Spinal cord (tissue), 10 donors: ENCODE measurements at places on chromosomes 5 and 9. TPM values are rescaled to one million over a fixed set of nuclear protein-coding genes. Genes with fewer than 3 reads are reported as not detected.
A peak's percentile ranks its signal among the peaks of the same experiment; 100 is the strongest.

DNA sequence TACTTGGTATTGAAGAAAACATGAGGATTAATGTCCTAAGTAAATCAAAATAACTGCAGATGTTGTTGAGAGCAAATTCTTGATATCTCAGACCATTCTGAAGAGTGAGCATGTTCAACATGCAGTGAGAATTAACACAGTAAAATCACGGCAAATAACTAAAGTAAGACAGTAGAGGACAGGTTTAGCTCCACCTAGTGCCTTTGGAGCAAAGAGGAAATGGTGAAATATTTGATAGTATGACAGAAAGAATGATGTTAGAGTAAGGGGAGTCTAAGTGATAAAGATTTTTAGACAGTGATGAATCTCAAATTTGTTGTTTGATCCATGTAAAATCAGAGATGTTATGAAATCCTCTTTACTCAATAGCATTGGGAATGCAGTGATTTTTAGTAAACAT lies 424.2 kb downstream of the TMEM161B start:
- DNase-seq = no peak

Gene GDNF
- total RNA-seq = 0.40 TPM

- DNase-seq = no peak
These were observed 41.5 kb downstream of the HMCN2 start for GRCh38 chr9:130306823-130307666.

DNA sequence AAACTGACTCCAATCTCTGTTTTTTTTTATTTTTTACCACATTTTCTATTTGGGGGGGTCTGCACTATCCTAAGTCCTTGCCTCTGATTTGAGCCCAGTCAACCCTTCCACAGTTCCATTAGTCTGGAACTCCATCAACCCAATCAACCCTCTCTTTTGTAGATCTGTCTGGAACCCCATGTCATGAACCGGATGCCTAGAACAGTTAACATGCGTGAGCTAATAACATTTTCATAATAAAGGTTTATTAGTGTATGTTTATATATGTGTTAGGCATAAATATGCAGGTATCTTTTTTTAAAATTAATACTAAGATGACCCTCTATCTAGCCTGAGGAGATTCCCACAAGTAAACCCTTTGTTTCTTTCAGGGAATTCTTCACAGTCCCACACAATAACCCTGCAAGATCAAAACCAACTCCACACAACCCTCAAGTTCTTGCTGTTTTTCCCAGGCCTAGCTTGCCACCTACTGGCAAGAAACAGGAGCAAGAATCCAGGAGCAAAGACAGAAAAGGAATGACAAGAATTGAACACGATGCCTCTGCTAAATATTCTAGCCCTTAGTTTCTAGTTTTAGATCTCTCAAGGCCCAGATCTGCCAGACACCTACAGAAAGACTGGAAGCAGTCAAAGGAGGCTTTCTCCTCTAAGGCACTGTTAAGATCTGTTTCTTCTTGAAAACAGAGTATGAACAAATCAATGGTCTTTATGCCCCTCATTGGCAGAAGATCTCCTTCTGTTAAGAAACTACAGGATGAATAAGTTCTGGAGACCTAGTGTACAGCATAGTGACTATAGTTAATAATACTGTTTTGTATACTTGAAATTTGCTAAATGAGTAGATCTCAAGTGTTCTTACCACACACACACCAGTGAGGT lies 100.4 kb downstream of the TRIM36 start:
- DNase-seq = peak; percentile 95

Gene PCDHB4
- total RNA-seq = 3.2 TPM

DNA sequence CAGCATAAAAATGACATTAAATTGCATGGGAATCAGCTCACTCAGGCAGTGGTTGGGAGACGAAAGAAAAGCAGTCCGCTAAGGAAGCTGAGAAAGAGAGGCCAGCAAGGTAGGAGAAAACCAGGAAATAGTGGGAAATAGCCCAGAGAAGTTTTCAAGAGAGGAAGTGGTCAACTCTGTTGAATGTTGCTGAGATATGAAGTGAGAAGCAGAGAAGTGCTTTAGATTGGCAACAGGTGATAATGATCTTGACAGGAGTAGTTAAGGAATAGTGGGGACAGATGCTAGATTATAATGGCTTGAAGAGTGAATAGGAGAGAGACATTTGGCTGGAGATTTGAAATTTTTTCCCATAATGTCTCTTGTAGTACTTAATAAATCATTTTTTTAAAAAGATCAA lies 30.8 kb downstream of the CNTRL start:
- DNase-seq = no peak

- no peak for DNase-seq
These were observed 242.6 kb downstream of the KIAA0825 start for GRCh38 chr5:94375801-94376200.

- no peak for DNase-seq
These were observed 995.8 kb upstream of the ACO1 start for GRCh38 chr9:31388660-31389059.

Gene C5orf46
- total RNA-seq = not detected

- no peak for DNase-seq
These were observed 30.8 kb downstream of the ACSL6 start for GRCh38 chr5:131980696-131981095.

- DNase-seq = peak; percentile 18
These were observed 64.2 kb upstream of the PCSK5 start for GRCh38 chr9:75826314-75826713.

Gene ITK
- total RNA-seq = 0.06 TPM

DNA sequence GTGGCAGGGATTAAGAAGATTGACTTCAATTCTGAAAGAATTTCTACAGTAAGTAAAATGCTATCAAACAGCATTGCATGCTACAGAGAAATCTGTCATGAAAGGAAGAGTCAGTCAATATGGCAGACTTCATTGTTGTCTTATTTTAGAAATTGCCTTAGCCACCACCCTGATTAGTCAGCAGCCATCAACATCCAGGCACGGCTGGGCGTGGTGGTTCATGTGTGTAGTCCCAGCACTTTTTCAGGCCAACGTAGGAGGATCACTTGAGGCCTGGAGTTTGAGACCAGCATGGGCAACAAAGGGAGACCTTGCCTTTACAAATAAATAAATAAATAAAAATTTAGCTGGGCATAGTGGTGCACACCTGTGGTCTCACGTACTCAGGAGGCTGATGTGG lies 46.6 kb downstream of the RMI1 start:
- no peak for DNase-seq

- no peak for DNase-seq
These were observed 36.7 kb downstream of the ANKH start for GRCh38 chr5:14834584-14835550.

Gene CDKN2A
- 0.40 TPM for total RNA-seq

Gene COL27A1
- total RNA-seq = 16.9 TPM

DNA sequence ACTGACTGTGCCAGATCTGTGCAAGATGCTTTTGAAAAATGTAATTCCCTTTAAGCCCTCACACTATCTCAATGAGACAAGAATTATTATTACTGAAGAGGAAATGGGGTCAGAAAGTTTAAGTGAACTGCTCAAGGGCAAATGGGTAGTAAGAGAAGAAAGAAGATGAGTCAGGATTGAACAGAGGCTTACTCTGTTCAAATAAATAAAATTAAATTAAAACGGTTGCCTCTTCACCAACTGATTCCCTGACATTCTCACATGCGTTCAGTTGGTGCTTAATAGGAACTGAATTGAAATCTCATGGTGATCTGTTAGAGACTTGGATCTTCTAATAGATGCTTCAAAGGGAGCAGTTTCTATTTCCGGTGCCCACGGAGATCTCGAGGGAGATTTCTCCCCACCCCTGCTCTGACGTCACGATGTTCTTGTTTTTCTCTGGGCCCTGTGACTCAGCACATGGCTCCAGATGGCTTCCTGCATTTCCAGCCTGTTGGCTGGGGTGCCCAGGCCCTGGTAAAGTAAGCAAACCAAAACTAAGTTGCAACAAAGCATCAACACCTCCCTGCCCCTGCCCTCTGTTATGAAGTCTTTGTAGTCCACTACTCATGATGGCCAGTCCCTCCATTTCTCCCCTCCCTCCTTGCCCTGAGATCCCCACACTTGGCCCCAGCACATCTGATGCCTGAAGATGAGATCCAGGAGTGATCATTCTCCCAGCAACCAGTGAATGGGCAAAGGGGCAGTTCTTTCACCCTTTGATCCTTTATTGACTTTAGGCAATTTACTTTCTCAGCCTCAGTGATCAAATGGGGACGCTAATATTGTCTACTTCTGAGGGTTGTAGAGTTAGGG lies 106.1 kb upstream of the CPEB4 start:
- DNase-seq = no peak

GRCh38 chr9:38158628-38159027 lies 89.6 kb upstream of the SHB start:
- no peak for DNase-seq

Gene SLC23A1
- not detected for total RNA-seq

DNA sequence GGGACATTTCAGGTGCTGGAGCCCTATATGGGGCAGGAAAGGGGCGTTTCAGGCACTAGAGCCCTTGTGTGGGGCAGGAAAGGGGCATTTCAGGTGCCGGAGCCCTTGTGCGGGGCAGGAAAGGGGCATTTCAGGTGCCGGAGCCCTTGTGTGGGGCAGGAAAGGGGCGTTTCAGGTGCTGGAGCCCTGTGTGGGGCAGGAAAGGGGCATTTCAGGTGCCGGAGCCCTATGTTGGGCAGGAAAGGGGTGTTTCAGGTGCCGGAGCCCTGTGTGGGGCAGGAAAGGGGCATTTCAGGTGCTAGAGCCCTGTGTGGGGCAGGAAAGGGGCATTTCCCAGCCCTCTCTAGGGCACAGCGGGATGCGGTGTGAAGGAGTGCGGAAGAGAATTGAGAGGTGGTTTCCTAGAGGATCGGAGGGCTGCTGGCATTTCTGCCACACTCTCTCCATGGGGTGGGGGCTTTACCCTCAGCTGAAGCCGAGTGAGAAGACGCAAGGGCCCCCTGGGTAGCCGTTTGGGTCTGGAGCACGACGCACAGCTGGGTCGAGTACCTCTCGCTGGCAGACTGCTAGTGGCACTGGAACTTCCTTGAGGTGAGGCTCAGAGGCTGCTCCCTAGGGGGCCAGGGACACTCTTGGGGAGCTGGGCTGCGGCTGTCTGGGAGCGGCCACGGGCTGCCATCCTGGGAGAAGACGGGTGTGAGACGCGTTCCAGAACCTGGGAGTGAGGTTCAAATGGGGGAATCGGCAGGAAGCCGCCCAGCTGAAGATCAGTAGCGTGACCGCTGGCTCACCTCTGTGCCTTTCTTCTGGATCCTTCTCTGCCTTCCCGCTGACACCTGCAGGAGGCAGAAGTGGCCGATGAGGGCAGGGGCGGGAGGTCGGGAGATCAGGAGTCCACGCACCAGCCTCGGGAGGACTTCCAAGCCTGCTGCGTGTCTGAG lies 122.6 kb upstream of the IRX4 start:
- DNase-seq = no peak

GRCh38 chr5:56632199-56632598 lies 183.2 kb upstream of the MAP3K1 start:
- DNase-seq = peak; percentile 37

- no peak for DNase-seq
These were observed 62.9 kb downstream of the ZNF354C start for GRCh38 chr5:179123109-179123426.

GRCh38 chr5:93099902-93100347 lies 481.1 kb downstream of the NR2F1-AS1 start:
- DNase-seq = no peak

DNA sequence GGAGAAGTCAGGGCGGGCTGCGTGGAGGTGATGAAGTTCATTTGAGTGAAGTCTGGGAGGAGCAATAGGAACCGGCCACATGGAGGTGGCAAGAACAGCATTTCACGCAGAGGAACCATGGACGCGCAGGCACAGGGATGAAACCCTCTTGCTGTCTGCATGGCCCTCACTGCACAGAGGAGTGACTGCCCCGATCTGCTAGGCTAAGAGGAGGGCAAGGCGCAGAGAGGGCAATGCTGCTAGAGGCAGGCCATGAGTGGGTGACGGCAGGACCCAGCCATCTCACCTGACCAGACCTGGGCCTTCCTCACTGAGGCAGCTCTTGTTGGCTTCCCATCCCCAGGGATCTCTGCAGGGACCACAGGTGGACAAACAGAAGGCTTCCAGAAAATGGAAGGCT lies 90.3 kb downstream of the BARX1 start:
- DNase-seq = no peak

- no peak for DNase-seq
These were observed 454.5 kb downstream of the HINT1 start for GRCh38 chr5:130710596-130710995.

- DNase-seq = no peak
These were observed 196.2 kb upstream of the CLINT1 start for GRCh38 chr5:158055111-158055501.

DNA sequence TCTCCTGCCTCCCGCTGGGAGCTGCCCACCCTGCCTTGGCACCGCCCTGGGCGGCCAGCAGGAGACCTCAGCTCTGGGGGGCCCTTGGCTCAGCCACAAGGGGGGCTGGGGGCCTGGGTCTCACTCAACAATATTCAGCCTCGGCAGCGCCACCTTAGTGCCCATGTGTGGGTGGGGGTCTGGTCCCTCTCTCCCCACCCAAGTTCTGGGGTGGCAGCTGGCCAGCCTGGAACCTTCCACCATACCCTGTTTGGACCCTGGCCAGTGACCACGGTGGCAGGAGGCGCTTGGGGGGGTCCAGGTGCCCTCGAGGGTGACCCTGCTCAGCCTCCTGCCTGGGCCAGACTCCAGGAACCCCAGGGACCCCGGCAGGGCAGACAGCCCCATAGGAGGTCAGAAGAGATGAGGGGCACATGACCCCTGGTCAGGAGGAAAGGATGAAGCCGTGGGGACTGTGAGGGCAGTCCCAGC lies 22.2 kb downstream of the NKD2 start:
- no peak for DNase-seq

- DNase-seq = no peak
These were observed 334.0 kb downstream of the ARHGEF28 start for GRCh38 chr5:73960023-73960422.

DNA sequence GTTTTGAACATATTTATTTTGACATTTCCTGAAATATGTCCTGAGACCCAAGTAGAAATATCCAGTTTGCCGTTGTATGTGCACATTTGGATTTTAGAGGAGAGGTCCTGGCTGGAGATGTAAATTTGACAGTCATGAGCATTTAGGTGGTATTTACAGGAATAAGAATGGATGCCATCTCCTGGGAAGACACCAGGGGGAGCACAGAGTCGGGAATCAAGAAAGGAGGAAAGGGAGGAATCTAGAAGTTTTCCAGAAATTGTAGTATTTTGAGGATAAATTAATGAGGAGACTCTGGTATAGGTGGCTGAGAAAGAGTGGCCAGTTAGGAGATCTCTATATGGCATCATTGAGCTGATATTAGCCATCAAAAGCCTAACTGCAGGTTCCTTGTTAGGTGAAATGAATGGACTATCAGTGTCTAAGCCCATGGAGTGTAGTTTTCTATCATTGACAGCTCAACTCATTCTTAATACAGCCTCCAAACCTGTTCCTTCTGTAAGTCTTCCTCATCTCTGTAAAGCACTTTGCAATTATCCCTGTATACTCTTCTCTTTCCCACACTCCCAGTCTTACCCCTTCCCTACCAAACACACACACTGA lies 7.2 kb downstream of the GAPT start:
- DNase-seq = peak; percentile 22
